Fibroblast of the aortic adventitia (primary cell): ENCODE measurements at places on chromosomes 11 and 22. TPM values are rescaled to one million over a fixed set of nuclear protein-coding genes. Genes with fewer than 3 reads are reported as not detected.

The CDPF1 gene
- total RNA-seq, result 0.74 and 7.7 TPM in 2 replicates

The TECTA gene
- 0.36 and 1.5 TPM in 2 replicates for total RNA-seq

The FGF19 gene
- not detected in 2 replicates for total RNA-seq

The TPBGL gene
- total RNA-seq, result 0.08 TPM in 1 of 2 replicates, not detected in the other

The DNAJB7 gene
- not detected in 2 replicates for total RNA-seq

The KBTBD3 gene
- 1.8 and 4.3 TPM in 2 replicates for total RNA-seq

The SLC22A24 gene
- not detected in 2 replicates for total RNA-seq

The OR10A2 gene
- not detected in 2 replicates for total RNA-seq

The CXCR5 gene
- not detected in 2 replicates for total RNA-seq

The TYR gene
- not detected in 2 replicates for total RNA-seq

The PRR5L gene
- 0.54 and 20.8 TPM in 2 replicates for total RNA-seq

The OR10G6 gene
- total RNA-seq, result not detected in 2 replicates

The EMSY gene
- total RNA-seq, result 5.9 and 30.8 TPM in 2 replicates

The TIGD3 gene
- total RNA-seq, result 0.27 TPM in 1 of 2 replicates, not detected in the other

The PHOX2A gene
- total RNA-seq, result not detected in 2 replicates

The P2RX3 gene
- total RNA-seq, result not detected in 2 replicates

The RFPL1 gene
- total RNA-seq, result not detected in 2 replicates

The MS4A3 gene
- total RNA-seq, result not detected in 2 replicates

The BLID gene
- total RNA-seq, result 2.1 and 30.6 TPM in 2 replicates

The SIDT2 gene
- 8.6 and 12.9 TPM in 2 replicates for total RNA-seq

The UPK3A gene
- not detected in 2 replicates for total RNA-seq

The SLC22A12 gene
- total RNA-seq, result not detected in 2 replicates

The TNNI2 gene
- total RNA-seq, result not detected in 2 replicates

The SYT8 gene
- total RNA-seq, result 0.82 TPM in 1 of 2 replicates, not detected in the other

The MIAT gene
- 0.72 and 2.0 TPM in 2 replicates for total RNA-seq

The TRPM5 gene
- total RNA-seq, result not detected in 2 replicates

The ZP1 gene
- total RNA-seq, result not detected in 2 replicates

The MUC6 gene
- total RNA-seq, result under 0.01 TPM in 1 of 2 replicates, not detected in the other

The SYT9 gene
- total RNA-seq, result 0.09 TPM in 1 of 2 replicates, not detected in the other

The OR8J3 gene
- not detected in 2 replicates for total RNA-seq

The CHRDL2 gene
- not detected in 2 replicates for total RNA-seq

The AP5B1 gene
- 11.5 and 14.4 TPM in 2 replicates for total RNA-seq

The TIMM10B gene
- 30.1 and 41.8 TPM in 2 replicates for total RNA-seq

The ACRV1 gene
- total RNA-seq, result not detected in 2 replicates

The RIBC2 gene
- 5.7 TPM in 1 of 2 replicates, not detected in the other for total RNA-seq

The GLYATL2 gene
- 3.3 TPM in 1 of 2 replicates, not detected in the other for total RNA-seq

The DRD4 gene
- total RNA-seq, result 0.09 and 0.16 TPM in 2 replicates

The LMO1 gene
- total RNA-seq, result not detected in 2 replicates

The RPS13 gene
- 695 and 1,615 TPM in 2 replicates for total RNA-seq

The MMP11 gene
- total RNA-seq, result 5.1 and 47.8 TPM in 2 replicates
